Progenitor cell of endocrine pancreas (in vitro differentiated cells): ENCODE measurements at places on chromosomes 5 and 9. TPM values are rescaled to one million over a fixed set of nuclear protein-coding genes. Genes with fewer than 3 reads are reported as not detected.

- no peak for DNase-seq
Measured at GRCh38 chr5:173483160-173483559, 133.3 kb downstream of the BOD1 start.

- DNase-seq: peak; percentile 17
Measured at GRCh38 chr5:96752341-96753016, 55.3 kb downstream of the ERAP1 start.

Gene BRD3
- total RNA-seq: 96.0 and 98.1 TPM in 2 replicates

DNA sequence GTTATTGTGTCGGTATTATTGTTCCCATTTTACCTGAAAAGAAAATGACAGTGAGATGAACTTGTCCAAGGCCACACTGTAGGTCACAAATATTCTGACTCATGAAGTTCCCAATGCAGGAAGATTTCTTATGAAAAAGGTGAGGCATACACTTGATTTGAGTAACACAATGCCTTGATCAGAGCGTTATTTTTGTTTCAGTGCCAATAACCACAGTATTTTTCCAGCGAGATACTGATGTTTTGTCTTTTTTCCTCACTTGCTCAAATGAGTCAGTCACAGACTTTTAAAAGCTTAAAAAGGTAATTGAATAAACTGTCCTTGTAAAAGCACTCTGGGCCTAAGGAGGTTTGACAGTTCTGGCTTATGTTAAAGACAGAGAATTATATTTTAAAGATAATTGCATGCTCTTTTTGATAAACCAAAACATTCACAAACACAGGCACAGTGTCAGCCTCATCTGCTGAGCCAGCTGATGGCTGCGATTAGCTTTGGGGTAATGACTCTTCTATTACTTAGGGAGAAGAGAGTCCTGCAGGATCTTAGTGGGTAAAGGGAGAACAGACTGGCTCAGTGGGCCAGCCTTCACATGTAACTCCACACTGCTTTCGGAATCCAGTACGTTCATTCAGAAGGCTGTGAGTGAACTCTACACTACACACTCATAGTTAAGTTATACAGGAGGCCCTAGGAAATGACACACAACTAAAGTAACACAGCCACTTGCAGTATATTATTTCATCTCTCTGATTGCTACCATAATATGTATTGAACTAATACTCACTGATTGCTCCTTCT, 165.5 kb upstream of the CD180 start:
- no peak for DNase-seq

DNA sequence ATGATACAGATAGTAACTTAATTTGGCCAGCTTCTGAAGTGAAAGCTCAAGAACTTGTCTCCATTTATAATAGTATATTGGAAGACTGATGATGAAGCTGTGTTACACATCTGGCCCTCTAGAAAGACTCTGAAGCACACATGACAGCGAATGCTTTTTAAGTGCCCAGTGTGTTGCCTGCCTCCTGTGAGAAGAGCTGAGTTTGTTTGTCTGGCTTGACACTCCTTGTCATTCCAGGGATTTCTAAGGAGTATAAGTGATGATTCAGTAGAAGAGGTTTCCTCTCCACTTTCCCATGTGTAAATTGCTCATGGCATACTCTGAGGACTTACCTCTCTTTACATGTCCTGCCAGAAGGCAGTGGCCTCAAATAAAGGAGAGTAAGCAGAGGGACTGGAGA, 30.4 kb upstream of the LRRTM2 start:
- DNase-seq: no peak

Gene CEP120
- total RNA-seq: 21.8 and 23.4 TPM in 2 replicates

- DNase-seq: no peak
Measured at GRCh38 chr9:127318651-127319167, 54.1 kb downstream of the GARNL3 start.

- DNase-seq: no peak
Measured at GRCh38 chr9:3177936-3178335, 334.0 kb upstream of the PUM3 start.

Gene SCGB3A2
- not detected in 2 replicates for total RNA-seq

Gene F12
- total RNA-seq: 4.0 and 4.7 TPM in 2 replicates

GRCh38 chr9:125527471-125528002, 179.5 kb downstream of the MAPKAP1 start:
- DNase-seq: no peak

DNA sequence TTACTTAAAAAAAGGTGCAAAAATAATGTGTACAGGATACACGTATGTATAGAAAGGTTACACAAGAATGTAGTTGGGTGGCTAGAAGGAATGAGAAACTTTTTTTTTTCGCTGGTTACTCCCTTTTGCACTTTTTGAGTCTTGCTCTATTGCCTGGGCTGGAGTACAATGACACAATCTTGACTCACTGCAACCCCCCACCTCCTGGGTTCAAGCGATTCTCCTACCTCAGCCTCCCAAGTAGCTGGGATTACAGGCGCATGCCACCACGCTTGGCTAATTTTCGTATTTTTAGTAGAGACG, 15.8 kb downstream of the FBXW11 start:
- no peak for DNase-seq

GRCh38 chr5:111706345-111706744, 50.6 kb downstream of the NREP start:
- no peak for DNase-seq

GRCh38 chr9:80326105-80326504, 754.3 kb downstream of the TLE4 start:
- DNase-seq: no peak

DNA sequence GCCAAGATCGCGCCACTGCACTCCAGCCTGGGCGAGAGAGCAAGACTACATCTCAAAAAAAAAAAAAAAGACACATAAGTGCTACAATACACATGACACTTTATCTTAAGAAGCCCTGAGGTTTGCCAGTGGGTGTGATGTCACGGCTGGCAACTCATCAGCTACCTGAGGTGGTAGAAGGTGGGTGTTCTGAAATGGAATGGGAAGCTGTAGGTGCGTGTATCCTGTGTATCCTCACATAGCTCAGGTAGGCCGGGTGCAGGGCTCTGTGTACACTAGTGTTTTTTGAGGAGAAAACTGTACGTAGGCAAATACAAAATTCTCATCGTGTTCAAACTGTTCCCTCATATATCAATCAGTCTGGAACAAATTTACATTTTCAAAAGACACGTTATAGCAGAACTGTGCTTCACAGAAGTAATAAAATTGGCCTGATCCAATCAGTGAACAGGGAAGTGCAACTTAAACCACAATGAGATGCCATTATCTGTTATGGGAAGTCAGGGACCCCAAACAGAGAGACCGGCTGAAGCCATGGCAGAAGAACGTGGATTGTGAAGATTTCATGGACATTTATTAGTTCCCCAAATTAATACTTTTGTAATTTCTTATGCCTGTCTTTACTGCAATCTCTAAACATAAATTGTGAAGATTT, 10.4 kb downstream of the BICD2 start:
- DNase-seq: no peak

Gene SHOC1
- not detected in 2 replicates for total RNA-seq

Gene ASTN2
- total RNA-seq: 27.1 and 29.0 TPM in 2 replicates

DNA sequence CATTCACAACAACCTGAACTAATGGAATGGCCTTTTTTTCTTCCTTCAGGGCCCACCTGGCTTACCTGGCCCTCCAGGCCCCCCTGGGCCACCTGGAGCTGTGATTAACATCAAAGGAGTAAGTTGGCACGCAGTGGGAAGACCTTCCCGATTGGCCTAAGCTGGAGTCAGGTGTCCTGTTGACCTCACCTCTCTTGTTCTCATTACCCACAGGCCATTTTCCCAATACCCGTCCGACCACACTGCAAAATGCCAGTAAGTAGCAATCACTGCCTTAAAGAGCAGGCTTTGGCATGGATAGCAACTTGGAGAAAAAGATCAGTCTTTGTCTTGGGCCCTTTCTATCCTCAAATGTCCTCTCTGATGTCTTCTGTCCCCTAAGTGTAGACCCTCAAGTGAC, 55.3 kb upstream of the TGFBR1 start:
- no peak for DNase-seq

- no peak for DNase-seq
Measured at GRCh38 chr9:36051317-36051716, 14.6 kb downstream of the RECK start.

DNA sequence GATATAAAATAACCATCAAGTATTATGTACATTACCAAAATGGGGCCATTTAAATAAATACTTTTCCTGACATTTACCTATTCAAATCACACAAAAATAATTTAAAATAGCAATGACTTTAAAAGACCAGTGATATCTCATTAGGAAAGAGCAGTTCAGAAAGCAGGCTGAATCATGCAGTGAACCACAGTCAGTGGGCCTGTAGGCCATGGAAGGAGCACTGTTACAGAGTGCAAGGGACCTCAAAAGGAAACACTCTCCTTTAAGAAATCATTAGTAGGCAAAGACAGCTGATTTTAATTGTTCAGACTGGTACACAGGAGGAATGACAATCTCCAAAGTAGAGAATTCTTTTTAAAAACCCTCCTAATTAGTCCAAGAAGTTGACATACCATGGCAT, 283.5 kb upstream of the EFNA5 start:
- no peak for DNase-seq

GRCh38 chr5:83095957-83096539, 18.7 kb downstream of the XRCC4 start:
- no peak for DNase-seq

- DNase-seq: no peak
Measured at GRCh38 chr5:67222243-67223025, 25.8 kb upstream of the CD180 start.

GRCh38 chr9:2729721-2730120, 12.4 kb downstream of the KCNV2 start:
- no peak for DNase-seq

DNA sequence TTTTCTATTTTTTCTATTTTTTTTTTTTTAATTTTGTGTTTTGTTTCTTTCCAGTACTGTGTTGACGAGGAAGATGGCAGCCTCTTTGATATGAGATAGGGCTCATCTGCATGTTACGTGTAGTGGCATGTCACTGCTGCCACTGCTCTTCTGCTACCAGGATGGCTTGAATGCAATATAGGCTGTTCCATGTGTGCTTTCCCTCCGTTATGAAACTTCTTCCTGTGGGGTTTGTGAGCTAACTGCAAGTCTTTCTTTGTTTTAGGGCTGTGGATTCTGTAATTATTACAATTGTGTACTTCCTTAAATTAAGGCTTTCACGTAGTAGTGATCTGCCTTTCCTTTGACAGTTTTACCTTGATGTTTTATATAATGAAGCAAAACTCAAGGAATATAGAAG, 184.6 kb downstream of the KDM4C start:
- no peak for DNase-seq

Gene TSPAN17
- 37.3 and 37.5 TPM in 2 replicates for total RNA-seq

- DNase-seq: peak; percentile 50
Measured at GRCh38 chr5:135457424-135458071, 5.4 kb upstream of the TIFAB start.

Gene BICD2
- total RNA-seq: 24.6 and 25.5 TPM in 2 replicates

DNA sequence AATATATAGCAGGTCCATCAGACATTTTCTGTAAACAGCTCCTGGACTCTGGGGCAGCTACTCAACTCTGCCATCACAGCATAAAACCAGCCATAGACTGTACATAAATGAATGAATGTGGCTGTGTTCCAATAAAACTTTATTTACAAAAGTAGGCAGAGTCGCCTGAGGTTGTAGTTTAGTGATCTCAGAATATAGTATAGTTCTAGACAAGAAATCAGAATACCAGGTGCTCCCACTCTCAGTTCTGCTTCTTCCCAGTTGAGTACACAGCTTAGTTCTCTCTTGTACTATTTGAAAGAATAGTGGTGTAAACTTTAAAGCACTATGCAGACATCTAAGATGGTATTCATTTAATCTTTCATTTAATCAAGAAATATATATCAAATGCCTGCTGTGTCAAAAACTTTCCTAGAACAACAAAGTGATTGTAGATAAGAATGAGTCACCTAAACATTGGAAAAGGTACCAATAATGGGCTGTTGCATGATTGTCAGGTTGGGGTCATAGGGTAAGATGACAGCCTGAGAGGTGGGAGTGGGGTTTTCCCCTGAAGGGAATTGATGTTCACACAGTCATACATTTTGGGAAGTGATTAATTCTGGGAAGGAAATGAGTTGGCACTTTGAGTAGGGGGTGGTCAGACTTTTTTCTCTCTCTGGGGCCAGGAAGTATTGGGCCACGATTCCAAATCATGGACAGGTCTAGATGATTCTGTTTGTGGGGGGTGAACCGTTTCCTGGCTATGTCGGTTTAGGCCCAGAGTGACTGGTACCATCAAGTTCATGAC, 37.0 kb downstream of the TNFSF8 start:
- no peak for DNase-seq

Gene PCDHA12
- total RNA-seq: 12.9 and 13.7 TPM in 2 replicates

DNA sequence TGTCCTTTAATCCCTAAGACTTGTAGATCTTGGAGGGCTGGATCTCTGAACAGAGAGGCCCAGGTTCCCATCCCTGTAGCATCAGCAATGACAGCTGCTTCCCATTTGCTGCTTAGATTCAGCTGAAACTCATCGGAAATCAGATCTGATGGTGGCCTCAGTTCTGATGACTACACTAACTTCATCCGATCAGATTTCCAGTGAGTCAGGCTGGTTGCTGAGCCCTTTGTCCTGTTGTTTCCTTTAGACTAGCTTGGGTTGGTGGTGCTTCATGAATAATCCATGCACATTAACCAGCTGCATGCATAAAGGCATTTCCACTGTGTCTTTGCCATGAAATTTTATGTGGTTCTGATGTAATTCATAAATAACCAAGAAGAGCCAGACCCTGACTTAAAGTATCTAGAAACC, 195.2 kb upstream of the TUT7 start:
- DNase-seq: no peak

Gene CTNND2
- 143 and 163 TPM in 2 replicates for total RNA-seq

DNA sequence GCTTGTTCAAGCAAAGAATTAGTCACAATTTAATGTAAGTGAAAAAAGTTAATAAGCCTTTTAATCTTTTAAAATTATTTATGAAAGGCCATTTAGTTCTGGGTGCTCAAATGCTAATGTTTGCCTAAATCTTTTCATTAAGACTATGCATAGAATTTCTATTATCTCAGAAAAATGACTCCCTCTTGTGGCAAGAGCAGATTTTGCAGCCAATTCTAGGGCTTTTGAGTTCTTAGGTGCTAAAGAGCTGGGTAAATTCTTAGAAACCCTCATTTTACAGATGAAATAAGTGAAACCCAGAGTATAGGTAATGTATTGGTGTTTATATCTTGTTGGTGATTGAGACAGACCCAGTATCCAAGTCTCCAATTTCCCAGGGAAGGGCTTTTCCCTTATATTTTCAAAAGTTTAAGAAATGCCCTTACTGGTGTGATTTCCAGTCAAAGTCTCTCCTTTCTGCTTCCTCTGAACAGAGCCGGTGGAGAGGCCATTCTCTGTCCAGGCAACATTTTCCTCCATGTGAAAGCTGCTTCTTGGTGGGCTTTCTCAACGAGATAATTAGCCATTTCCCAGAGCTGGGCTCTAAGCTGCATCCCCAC, 24.1 kb upstream of the PCSK5 start:
- peak; percentile 20 for DNase-seq

- no peak for DNase-seq
Measured at GRCh38 chr5:160978944-160979343, 126.9 kb upstream of the ATP10B start.

DNA sequence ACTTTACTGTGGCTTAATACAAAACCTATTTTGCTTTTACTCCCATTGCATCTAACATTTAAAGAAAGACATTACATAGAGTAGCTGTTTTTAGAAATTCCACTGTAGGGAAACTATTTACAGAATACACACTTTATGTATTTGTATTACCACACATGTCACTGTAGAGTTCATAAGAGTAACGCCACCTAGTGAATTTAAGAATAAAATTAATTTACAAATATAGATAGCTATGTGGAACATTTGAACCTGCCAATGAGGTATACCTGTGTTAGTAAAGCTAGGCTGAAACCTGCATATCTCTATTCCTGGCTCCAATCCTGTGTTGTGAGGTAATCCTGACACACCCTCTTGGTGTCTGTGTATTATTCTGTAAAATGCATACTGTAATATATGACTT, 234.4 kb downstream of the MAST4 start:
- DNase-seq: no peak
